ENCODE measurements at places on chromosomes 2 and 18.

DNA sequence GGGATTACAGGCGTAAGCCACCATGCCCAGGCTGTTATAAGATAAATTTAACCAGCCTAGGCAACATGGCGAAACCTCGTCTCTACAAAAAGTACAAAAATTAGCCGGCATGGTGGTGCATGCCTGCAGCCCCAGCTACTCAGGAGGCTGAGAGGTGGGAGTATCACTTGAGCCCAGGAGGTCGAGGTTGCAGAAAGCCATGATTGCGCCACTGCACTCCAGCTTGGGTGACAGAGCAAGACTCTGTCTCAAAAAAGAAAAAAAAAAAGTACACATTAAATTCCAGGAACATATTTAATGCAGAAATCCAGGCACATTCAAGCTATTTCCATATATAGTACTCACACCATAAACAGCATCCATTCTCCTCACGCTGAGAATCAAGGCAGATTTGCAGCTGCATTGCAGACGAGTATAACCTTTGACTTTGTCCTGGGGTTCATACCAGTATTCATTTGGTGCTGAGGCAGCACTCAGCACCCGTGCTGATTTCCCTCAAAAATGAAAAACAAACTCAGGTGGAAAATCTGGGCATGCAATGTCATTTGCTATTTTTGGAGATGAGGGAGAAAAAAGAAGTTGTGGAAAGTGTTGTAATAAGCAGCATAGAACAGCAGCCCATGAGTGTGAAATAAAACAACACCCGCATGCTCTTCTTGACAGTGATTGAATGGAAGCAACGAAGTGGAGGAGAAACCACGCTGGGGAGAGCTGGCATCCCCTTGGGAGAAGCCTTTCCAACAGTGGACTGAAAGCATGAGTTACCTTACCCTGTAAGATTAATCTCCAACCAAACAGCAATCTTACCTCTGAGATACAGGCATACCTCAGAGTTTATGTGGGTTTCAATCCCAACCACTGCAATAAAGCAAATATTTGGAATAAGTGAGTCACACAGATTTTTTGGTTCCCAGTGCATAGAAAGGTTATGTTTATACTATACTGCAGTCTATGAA lies 46.8 kb upstream of the ANXA4 start:
- DNase-seq: no peak

GRCh38 chr2:46431481-46432235 lies 47.7 kb upstream of the TMEM247 start:
- no peak for DNase-seq

GRCh38 chr2:11532416-11533055 lies 1.3 kb upstream of the GREB1 start:
- DNase-seq: no peak

DNA sequence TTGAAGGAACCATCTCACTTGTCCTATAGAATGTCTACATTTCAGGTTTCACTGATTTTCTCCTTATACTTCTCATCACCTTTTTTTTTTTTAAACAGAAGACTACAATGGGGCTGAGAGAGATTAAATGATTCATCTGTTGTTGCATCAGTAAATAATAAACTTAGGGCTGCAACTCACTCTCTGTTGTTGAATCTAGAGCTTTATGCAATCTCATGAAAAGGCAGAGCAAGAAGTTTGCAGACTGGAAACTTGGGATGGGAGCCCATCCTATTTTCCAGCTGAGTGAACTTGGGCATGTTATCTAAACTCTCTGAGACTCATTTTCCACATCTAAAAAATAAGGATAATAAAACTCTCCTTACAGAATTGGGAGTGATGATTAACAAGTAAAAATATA lies 58.4 kb downstream of the PDE1A start:
- no peak for DNase-seq

GRCh38 chr2:147511491-147511948 lies 333.3 kb upstream of the ACVR2A start:
- DNase-seq: no peak
